ENCODE measurements at places on chromosomes 1 and 21.

DNA sequence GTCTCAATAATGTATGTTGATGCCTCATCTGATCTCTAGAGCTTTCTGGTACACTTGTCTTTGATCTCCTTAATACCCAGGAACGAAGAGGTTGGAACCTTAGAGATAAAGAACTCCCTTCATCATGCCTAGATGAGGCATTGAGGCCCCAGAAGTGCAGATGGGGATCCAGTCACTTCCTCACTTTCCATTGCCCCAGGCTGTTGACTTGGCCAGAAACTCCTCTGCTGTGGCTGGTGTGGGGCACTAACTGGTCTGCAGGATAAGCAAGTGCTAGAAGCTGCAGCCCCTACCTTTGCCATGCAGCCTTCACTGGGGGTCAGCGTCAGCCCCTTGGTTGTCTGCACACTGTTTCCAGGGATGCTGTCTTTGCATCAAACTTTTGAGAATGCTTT lies 49.9 kb downstream of the STUM start:
- no peak for DNase-seq

DNA sequence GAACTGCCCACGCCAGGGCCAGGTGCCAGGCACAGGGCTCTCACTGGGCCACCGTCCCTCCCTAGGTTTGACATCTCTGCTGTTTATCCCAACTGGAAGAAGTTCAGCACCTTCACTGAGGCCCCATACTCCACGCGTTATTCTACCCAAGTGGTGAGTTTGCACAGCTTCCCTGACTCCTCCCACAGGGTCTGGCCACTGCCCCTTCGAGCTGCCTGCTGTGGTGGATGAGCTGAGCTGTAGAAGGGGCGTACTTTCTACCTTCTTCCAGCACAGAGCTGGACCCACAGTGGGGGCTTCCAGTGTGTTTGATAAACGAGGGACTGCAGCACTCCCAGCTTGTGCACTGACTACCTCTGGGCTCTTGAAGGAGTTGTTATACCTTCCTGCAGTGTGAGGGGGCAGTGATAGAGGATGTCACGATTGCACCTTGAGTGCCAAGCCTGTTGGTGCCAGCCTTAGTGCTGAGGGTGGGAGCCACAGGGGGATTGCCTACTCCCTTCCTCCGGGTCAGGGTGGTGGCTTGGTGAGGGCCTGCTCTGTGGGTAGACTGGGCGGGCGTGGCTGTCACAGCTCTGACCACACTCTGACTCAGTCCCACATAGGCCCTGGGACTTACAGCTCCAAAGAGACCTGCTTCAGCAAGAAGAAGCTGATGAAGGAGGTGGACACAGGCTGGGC lies 5.9 kb upstream of the TTC22 start:
- DNase-seq: peak; percentile 27

DNA sequence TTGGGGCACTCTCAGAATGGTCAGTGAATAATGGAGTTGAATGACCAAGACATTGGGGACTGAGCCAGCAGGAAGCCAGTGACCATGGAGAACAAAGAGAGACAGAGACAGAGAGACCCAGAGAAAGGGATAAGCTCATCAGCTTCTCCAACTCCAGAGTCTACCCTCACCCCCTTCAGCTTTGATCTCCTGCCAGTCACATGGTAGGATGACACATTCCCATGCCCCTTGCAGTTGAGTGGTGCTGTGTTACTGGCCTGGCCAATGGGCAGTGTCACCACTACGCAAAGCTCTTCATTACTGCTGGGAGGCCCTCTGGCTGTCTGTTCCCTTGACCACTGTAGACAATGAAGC lies 643.5 kb downstream of the AJAP1 start:
- DNase-seq: no peak

- no peak for DNase-seq
These were observed 18.8 kb downstream of the EMC1 start for GRCh38 chr1:19232524-19232846.

GRCh38 chr1:116988908-116989307 lies 12.7 kb upstream of the CD101 start:
- DNase-seq: no peak

GRCh38 chr1:156101880-156102279 lies 12.6 kb upstream of the LMNA start:
- DNase-seq: no peak

DNA sequence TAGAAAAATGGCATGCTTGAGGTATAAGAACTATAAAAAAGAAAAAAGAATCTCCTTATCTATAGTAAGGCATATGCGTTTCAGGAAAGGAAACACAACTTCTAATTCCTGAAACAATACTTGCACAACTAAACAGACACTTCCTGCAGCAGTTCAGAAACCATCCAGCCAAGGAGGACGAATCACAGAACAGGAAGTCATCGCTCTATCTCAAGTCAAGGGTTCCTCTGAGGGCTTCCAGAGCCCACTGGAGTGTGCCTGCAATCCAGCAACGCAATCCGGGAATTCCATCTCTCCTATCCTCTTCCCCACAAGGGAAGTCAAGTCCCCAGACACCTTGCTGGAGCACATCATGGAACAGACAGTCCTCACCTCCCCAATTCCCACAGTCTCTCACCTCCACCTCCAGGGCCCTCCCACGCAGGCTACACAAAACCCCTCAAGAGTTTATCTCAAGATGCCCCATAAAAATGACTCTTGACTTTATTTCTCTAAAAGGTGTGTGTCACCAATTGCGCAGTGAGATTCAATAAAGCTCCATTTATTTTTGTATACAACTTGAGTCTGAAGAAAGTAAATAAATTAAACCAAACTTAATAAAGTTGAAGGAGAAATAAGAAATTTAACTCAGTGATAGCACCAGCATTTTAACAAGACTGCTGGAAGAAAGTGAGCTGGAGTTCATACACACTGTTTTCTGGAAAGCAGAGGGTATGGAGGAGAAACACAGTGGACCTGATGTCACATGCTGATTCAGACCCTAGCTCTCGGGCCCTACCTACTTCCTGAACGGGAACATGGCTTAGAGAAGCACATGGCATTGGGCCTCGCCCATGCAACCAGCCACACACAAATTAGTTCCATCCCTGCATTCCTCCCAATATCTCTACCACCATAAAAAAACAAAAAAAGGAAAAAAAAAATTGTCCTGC lies 39.9 kb downstream of the SIPA1L2 start:
- no peak for DNase-seq

- DNase-seq: no peak
These were observed 3.1 kb upstream of the NCF2 start for GRCh38 chr1:183593356-183593755.

DNA sequence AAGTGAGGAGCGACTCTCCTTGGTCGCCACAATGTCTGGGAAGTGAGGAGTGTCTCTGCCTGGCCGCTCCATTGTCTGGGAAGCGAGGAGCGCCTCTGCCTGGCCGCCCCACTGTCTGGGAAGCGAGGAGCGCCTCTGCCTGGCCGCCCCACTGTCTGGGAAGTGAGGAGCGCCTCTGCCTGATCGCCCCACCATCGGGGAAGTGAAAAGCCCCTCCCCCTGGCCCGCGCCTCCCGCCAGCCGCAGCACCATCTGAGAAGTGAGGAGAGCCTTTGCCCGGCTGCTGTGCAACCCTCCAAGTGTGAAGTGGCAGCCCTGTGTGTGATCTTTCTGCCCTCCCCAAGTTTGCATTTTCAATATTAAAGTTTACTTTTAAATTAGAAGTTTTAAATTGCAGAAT lies 95.0 kb upstream of the PPP2R5A start:
- DNase-seq: no peak

GRCh38 chr1:241598249-241598648 lies 41.9 kb downstream of the CHML start:
- no peak for DNase-seq

- DNase-seq: no peak
These were observed 147.6 kb downstream of the NEK7 start for GRCh38 chr1:198304431-198304830.

DNA sequence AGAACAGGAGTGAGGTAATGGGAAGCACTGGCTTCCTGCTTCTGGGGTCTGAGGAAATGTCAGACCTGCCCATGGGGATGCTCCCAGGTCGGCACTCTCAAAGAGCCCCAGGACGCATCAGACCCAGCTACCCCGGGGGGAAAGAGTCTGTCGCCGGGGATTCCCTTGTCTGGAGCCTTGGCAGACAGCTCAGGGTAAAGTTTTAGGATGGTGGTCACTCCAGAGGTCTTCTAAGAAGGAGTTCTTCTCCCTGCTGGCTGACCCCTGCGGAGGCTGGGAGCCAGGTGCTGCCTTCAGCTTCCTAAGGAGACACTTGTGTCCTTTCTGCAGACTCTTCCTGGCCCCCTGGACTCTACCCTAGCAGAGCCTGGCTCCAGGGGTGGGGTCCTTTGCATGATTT lies 61.9 kb upstream of the PSEN2 start:
- DNase-seq: no peak

DNA sequence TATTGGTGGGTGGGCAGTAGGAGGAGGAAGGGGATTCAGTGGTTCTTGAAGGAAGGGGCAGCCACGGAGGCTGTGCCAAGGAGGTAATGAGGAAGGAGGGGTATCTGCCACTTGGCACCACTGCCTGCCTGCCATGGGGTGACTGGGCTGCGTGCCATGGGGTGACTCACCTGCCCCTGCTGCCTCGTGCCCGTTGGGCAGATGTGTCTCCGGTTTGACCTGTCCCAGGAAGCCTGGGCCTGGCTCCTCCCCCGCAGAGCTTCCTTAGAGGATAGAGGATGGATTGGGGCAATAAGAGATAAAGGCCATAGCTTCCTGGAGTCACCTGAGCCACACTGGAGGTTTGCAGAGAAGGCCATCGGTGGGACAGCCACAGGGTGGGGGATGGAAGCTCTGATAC lies 1.7 kb downstream of the PADI3 start:
- no peak for DNase-seq

GRCh38 chr1:245488346-245489129 lies 333.8 kb downstream of the KIF26B start:
- DNase-seq: no peak

GRCh38 chr1:176119549-176119948 lies 87.5 kb downstream of the COP1 start:
- no peak for DNase-seq

GRCh38 chr1:16233431-16233830 lies 3.6 kb downstream of the CPLANE2 start:
- DNase-seq: no peak

DNA sequence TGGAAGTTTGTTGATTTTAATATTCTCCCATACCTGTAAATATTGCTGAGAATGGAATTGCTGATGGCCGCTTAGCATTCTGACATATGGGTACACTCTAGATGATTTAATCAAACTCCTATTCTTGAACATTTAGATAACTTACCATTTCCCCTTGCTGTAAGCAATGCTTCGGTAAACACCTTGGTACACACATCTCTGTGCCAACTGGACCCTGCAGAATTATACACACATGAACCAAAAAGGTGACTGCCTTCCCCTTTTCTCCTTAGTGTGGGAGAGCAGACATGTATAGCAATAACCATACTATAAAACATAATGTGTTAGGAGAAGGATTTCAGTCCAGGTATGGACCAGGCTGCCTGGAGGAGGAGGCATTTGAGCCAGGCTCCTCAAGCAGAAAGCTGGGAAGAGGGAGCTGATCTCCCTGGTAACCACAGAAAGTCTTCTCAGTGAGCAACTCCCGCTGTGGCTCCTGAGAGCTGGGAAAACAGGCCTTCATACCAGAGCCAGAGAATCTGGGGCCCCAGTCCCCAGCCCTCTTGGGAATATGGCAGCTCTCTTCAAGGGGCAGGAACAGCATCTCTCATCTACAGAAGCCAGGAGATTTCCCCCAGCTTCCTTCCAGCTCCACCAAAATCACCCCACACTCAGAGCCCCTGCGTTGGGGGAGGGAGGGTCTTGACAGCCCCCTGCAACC lies 33.9 kb upstream of the CSF1 start:
- no peak for DNase-seq

DNA sequence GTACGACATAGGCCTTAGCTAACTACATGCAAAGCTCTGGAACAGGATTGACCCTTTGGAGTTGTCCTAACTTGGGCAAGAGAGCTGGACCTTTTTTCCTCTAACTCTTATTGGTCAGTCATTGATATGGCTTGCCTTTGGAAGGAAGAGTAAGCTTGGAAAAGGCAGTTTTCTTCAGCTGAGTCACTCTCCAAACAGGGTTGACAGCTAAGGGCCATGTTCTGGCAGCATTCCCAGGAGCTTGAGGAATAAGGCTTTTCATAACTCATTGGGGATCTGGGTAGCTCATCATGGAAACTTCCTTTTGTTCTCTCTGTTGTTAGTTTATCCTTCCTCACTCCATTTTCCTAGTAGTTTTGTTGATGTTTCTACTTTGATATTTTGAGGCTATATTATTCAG lies 14.5 kb upstream of the ERRFI1 start:
- DNase-seq: no peak

DNA sequence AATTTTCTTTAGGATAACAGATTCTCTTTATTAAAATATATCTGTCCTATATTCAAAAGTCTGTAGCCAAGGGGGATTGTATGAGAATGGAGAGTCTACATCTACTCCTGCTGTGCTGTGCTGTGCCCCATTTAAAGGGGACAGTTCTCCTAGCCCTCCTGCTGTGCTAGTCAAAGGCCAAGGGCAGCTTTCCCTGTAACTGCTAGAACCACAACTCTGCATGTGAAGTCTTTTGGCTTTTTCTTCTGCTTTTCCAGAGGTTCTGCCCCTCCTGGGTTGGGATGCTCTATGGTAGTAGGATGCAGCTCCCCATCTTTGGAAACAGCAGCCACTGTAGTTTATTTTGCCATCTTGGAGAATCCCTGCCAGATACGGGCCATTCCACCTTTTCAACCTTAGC lies 197.5 kb upstream of the JUN start:
- no peak for DNase-seq

- no peak for DNase-seq
These were observed 600.8 kb upstream of the CXADR start for GRCh38 chr21:16912075-16912474.

GRCh38 chr1:215005078-215005477 lies 77.5 kb upstream of the KCNK2 start:
- no peak for DNase-seq

GRCh38 chr1:9589144-9589718 lies 520 bp downstream of the TMEM201 start:
- peak; percentile 54 for DNase-seq

- DNase-seq: no peak
These were observed 508.3 kb upstream of the PKN2 start for GRCh38 chr1:88175631-88176226.

DNA sequence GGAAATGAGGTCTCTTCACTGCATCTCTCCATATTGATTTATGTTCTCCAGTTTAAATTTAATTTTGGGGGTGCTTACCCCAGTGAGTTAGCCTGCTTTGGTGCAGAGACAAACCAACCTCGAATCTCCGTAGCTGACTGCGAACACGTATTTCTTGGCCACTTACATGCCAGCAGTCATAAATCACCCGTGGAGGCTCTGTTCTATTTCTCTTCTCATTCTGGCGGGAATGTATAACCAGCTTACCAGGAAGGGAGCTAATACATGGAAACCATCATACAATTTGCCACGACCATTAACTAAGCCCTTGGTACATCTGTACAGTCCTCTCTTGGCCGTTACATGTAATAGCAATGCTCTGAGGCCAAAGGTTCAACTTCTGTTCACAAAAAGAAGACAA lies 148.0 kb downstream of the PLA2G4A start:
- no peak for DNase-seq

- no peak for DNase-seq
These were observed 64.8 kb downstream of the HIVEP3 start for GRCh38 chr1:41853907-41854306.

- no peak for DNase-seq
These were observed 323.2 kb downstream of the LRRIQ3 start for GRCh38 chr1:73874806-73875205.

Measured in activated CD4-positive, alpha-beta T cell treated with anti-CD3 and anti-CD28 coated beads, Interleukin-2, amount 50 U/mL, for 48 hours (primary cell).